ENCODE measurements at places on chromosomes 12 and 14. TPM values are rescaled to one million over a fixed set of nuclear protein-coding genes. Genes with fewer than 3 reads are reported as not detected.

The TAS2R50 gene
- total RNA-seq = 2.4 TPM

The KRT75 gene
- total RNA-seq = not detected

The PLBD2 gene
- total RNA-seq = 20.4 TPM

The PRKAB1 gene
- total RNA-seq = 20.4 TPM

The TOMM20L gene
- not detected for total RNA-seq

The GPR132 gene
- not detected for total RNA-seq
